Putamen (tissue), 1 donor: ENCODE measurements at places on chromosomes 7 and 10.

DNA sequence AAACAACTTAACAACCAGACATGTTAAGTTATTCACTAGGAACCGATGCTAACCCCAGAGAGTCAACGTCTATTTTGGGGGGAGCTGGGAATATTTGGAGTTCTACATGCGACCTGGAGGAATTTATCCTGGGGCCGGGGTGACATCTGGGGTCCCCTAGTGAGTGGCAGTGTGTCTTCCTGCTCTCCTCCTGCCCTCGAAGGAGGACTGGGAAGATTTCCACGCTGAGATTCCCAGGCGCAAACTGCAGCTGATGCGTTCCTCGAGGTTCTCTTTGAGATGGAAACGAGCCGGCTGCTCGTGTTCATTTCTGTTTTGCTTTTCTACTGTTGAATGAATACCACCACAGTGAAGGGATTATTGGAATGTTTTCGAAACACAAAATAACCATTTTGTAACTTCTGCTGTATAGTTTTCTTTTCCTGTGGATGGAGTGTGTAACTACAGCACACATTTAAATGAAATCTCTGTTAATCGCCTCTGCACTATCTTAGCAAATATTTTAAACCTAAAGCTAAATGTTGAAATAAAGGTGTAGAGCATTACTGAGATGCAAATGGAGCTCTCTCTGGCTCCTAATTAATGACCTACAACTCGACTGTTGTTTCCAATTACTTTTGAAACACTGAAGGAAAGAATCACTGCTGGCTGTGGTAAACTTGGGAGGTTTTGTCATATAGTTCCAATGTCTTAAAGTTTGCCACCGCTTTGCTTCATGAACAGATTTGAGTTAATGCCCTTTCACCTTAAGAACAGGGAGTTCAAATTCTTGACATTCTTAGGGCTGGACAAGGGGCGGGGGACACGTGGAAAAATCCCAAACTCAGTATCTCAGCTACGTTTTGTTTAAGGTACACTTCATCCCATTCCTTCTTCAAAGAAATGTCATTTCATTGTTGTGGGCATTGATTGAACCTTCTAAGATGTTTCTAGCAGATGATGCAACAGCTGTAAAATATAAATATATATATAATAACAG is 21.1 kb downstream of the GATA3 start:
- no peak for DNase-seq

DNA sequence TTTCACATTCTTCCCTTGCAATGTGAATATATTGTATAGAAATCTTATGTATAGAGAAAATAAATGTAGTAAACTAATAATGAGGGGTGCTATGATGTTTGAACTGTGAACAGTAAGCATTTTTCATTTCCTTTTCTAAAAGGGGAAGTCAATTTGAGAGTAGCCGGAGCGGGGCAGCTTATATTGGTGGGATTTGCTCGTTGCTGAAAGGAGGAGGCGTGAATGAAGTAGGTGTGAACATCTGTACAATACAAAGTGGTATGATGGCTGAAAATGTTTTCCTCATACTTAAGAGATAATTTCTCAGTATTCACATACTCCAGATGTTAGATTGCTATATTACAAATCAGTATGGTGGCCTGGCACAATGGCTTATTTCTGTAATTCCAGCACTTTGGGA is 87.1 kb downstream of the SRI start:
- no peak for DNase-seq

- DNase-seq = no peak
Measured at GRCh38 chr7:39602351-39602750, 21.0 kb upstream of the RALA start.

DNA sequence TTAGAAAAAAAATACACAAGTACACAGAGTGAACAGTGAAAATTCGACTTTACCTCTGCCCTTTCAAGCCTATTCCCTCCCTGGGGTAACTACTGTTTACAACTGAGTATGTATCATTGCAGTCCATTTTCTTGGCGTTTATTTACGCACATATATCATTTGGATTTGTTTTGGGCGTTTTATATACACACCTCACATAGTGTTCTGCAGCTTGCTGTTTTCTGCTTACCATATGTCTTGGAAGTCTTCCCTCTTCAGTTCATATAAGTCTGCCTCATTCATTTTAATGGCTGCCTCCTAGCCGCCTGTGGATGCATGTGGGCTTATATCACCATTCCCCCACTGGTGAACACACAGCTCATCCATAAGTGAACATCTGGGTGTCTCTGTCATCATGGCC is 41.6 kb upstream of the COL13A1 start:
- no peak for DNase-seq

GRCh38 chr7:12722136-12722535 is 34.7 kb downstream of the ARL4A start:
- no peak for DNase-seq

DNA sequence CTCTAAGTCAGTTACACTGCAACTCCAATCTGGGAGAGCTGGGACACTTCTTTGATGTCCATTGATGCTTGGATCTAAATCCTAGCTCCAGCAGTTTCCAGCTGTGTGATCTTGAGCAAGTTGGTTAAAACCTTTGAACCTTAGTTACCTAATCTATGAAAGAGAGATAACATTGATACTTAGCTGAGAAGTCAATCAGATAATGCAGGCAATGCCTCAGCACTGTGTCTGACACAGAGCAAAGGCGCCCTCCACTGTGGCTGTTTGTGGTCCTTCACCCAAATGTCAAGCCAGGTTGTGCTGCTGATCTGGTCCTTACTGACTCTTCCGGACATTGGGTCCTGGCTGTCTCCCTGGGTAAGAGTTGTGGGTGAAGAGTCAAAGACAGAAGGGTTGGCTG is 20.2 kb downstream of the DNTT start:
- DNase-seq = no peak
